ENCODE measurements at places on chromosomes 7 and 10.

DNA sequence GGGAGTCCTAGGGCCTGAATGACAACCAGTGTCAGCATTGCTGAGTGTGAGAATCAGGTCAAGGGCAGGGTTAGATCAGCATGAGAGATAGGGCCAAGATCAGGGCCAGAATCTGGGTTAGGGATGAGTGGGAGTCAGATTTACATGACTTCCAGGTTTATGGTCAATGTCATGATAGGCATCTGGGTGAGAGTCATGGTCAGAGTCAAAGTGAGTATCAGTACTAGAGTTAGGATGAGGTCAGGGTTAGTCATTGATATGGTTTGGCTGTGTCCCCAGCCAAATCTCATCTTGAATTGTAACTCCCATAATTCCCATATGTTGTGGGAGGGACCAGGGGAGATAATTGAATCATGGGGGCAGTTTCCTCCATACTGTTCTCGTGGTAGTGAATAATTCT, 12.3 kb downstream of the MRPS24 start:
- DNase-seq = no peak

- DNase-seq = peak; percentile 16
These were observed 121.2 kb downstream of the WDFY4 start for GRCh38 chr10:48805848-48806247.

GRCh38 chr7:157613575-157614322, 276.9 kb downstream of the DNAJB6 start:
- no peak for DNase-seq

GRCh38 chr10:78957471-78958039, 111.2 kb upstream of the ZMIZ1 start:
- no peak for DNase-seq

GRCh38 chr7:124489925-124490324, 275.7 kb downstream of the GPR37 start:
- DNase-seq = no peak

- DNase-seq = no peak
These were observed 163.2 kb upstream of the ZNF32 start for GRCh38 chr10:43811871-43812270.

- DNase-seq = no peak
These were observed 8.3 kb downstream of the ZNF853 start for GRCh38 chr7:6623589-6624245.

DNA sequence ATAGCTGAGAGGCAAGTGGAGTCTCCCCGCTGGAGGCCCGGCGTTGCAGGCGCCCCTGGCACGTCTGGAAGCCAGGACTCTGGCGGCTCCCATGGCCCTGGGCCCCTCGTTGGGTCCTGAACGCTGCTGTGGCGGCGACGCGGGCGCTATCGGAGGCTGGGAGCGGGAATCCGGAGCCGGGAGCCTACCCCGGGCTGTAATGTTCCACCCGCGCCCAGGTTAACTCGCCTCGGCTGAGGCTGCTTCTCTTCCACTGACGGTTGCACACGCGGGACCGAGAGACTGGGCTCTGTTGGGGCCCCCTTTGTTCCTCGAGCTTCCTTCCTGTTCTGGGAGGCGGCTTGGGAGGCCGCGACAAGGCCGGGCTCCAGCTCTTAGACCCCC, 1.3 kb upstream of the HOXA5 start:
- DNase-seq = no peak

DNA sequence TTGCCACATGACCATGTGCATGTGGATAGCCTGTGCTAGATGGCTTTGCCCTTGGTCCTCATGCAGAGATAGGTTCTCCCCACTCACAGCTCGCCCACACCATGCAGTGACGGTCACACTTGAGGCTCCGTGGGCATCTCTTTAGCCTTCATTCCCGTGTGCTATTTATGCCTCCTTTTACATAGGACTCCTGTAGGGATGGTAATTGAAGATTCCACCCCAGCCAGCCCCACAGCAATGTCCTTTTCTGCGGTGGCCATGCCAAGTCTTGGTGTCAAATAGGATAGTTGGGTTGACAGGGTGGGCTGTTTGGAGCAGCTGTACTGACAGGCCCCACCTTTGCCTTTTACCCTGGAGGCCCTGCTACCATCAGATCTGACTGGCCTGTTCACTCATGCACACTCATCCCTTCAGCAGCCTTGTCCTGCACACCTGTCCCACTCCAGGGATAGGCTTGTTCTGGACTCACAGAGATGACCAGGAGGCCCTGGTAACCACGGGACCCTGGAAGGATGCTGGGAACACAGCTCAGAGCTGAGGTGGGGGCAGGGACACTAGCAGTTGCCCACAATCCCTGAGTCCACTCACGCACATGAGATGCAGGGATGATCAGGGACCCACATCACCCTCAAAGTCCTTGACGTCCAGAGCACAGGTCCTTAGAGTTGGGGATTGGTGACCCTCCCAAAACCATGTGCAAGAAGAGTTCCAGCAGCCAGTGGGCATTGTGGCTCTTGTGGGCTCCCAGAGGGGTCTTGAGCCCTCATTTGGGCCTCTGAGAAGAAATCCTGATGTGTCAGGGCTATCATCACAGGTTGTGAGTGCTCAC, 71.2 kb downstream of the ADCY1 start:
- no peak for DNase-seq
